NCI-H2081 treated with DMSO at 0.1 percent for 48 hours (cell line): ENCODE measurements at places on chromosomes 16 and 17.
A peak's percentile ranks its signal among the peaks of the same experiment; 100 is the strongest.

- no peak for DNase-seq
These were observed 485.8 kb downstream of the SLC39A11 start for GRCh38 chr17:72606656-72607055.

DNA sequence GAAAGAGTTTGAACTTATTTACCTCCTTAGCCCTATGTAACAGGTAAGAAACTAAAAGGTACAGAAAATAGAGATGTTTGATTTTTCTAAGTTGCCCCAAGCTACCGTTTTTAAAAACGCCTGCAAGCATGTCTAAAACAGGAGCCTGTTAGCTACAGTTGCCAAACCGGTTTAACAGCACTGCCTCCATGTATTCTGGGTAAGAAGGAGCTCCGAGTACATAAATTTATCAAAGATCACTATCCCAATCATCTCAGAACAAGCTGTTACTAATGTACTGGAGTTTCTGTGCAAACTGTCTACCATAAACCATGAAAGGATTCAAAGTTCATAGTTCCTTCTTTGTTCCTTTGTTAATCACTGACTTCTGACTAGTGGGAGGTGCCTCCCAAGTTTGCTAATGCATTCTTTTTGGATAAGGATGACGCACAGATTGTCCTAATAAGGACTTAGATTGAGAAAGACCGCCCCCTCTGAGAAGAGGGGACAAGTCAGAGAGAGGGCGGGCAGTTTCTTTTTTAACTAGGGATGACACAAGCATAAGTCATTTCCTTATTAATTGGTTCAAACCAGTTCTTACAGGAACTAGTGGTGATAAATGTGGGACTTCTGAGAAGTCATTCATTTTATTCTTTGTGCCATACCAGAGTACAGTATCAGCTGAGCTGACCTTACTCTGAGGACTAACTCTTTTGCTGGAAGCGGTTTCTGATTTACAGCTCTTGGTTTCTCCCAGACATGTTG, 55.3 kb downstream of the TUBD1 start:
- DNase-seq: peak; percentile 97

- no peak for DNase-seq
These were observed 951 bp downstream of the RPL19 start for GRCh38 chr17:39200957-39201510.

DNA sequence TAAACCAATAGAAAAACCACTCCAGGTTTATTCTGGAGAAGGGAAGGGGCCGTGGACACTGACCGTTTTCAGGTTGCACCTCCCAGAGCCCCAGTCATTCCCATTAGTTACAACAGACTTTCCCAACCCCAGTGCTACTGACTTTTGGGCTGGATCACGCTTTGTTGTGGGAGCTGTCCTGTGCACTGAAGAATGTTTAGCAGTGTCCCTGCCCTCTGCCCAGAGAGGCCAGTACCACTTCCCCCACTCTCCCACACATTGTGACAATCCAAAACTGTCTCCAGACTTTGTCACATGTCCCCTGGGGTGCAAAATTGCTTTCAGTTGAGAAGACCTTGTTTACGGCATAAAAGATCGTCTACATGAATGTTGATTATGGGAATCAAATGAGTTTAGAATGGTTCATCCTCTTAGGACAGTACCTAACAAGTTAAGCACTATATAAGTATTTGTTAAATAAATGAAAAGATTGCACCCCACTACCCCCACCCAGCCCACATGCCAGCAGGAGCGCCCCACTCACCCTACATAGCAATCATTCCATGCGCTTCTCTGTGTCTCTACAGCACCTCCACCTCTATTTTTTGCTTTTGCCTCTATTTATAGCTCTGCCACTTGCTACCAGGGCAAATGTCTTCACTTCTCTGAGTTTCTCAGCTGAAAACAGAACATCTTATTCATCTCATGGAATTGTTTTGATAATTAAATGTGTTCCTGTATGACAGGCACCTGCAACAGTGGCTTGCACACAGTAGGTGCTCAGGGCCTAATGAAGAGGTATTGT, 104.9 kb downstream of the AXIN2 start:
- DNase-seq: no peak

- DNase-seq: no peak
These were observed 177.0 kb downstream of the HAPSTR1 start for GRCh38 chr16:9268446-9268845.

GRCh38 chr16:89921702-89922476, 1.3 kb upstream of the TUBB3 start:
- DNase-seq: no peak

- no peak for DNase-seq
These were observed 6.0 kb downstream of the CAPN15 start for GRCh38 chr16:533391-534123.

- DNase-seq: no peak
These were observed 164.0 kb downstream of the PHKB start for GRCh38 chr16:47625115-47625567.

- no peak for DNase-seq
These were observed 127.2 kb downstream of the HS3ST3B1 start for GRCh38 chr17:14427900-14428647.

GRCh38 chr17:16488186-16488967, 3.6 kb downstream of the LRRC75A start:
- DNase-seq: no peak

DNA sequence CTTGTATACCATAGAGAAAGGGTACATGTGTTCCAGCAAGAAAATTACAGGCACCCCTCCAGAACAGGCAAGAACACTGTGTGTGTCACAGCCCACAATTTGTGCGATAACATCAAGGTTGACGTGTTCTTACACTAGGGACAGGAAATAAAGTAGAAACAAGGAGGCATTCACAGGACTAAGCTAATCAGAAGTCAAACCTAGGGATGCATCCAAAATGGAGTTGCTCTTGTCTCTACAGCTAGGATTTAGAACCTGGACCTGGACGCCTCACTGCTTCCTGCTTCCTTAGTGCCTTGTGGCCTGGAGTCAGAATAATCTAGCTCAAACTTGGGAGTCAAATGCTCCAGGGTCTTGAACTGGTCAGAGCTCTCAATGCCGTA, 41.3 kb downstream of the GINS3 start:
- DNase-seq: no peak

- no peak for DNase-seq
These were observed 6.7 kb upstream of the PHKG2 start for GRCh38 chr16:30741461-30741914.

DNA sequence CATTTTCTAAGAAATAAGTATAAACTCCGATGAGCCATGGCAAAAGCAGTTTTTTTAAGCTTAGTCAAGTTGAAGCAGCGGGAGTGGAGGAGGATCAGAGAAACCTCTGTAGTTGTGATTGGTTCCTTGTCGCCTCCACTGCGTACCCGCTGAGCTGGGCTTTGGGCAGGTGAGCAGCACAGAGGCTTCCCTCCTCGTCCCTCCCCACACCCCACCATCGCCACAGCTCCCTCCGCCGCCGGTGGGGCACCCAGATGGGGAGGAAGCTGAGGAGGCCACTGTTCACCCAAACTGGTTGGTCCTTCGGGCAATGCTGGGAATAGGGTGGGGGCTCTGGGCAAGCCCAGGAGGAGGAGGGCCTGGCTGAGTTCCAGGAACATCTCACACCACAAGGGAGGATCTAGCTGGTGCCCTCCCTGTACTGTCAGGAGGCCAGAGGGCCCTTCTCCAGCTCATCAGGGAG, 5.2 kb upstream of the MRPL38 start:
- DNase-seq: peak; percentile 92

- DNase-seq: no peak
These were observed 36.0 kb downstream of the CHD9 start for GRCh38 chr16:53090591-53091411.

GRCh38 chr16:10929853-10930754, 12.2 kb downstream of the DEXI start:
- DNase-seq: no peak

DNA sequence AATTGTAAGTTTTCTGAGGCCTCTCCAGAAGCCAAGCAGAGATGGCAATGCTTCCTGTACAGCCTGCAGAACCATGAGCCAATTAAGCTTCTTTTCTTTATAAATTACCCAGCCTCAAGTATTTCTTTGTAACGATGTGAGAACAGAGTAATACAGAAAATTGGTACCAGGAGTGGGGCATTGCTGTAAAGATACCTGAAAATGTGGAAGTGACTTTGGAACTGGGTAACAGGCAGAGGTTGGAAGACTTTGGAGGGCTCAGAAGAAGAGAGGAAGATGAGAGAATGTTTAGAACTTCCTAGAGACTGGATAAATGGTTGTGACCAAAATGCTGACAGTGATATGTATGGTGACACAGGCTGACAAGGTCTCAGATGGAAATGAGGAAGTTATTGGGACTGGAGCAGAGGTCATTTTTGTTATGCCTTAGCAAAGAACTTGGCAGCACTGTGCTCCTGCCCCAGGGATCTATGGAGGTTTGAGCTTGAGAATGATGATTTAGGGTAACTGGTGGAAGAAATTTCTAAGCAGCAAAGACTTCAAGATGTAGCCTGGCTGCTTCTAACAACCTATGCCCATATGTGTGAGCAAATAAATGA, 23.1 kb downstream of the PRDM7 start:
- no peak for DNase-seq

- DNase-seq: no peak
These were observed 230.9 kb downstream of the MRTFB start for GRCh38 chr16:14302031-14302398.

- no peak for DNase-seq
These were observed 5.3 kb downstream of the OSGIN1 start for GRCh38 chr16:83958137-83958845.

DNA sequence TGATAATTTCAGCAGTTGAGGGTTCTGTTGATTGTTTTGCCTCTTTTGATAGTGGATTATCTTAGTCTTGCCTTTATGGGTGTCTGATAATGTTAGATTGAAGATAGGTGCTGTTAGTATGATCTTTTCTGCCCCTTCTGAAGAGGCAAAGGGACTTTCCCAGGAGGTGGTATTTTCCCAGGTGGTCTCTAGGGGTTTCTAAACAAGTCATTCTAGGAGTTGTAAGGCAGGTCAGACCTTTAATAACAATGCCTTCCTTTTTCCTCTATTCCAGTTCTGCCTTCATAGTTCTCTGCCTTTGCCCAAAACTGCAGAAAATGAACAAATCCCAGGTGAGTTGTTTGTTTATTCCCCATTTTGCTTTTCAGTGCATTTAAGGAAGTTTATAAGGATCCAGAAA, 4.3 kb downstream of the ZFP1 start:
- no peak for DNase-seq

GRCh38 chr17:66383333-66383732, 80.9 kb downstream of the PRKCA start:
- DNase-seq: no peak

DNA sequence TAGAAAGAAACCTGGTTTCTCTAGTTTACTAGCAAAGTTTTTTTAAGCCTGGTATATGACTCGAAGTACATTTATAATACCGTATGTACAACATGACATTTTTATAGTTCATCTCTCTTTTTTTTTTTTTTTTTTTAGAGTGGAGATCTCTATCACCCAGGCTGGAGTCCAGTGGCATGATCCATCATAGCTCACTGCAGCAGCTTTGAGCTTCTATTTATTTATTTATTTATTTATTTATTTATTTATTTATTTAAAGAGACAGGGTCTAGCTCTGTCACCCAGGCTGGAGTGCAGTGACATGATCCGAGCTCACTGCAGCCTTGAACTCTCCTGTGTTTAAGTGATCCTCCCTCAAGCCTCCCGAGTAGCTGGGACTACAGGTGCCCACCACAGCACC, 25.9 kb upstream of the VPS4A start:
- DNase-seq: no peak

DNA sequence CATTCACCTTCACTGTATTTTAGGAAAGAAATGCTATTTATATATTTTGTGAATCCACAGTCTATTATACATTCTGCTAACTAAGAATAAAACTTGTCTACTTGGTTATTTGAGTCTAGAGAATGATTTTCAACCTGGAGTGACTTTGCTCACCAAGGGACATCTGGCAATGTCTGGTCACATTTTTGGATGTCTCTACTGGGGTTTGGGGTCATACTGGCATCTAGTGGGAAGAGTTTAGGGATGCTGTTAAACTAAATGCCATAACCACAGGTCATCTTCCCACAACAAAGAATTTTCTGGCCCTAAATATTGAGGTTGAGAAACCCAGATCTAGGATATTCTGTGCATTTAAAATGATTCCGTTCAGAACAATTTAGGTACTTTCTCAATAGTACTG, 26.0 kb downstream of the KCNJ16 start:
- no peak for DNase-seq

- no peak for DNase-seq
These were observed 111.7 kb upstream of the CCL2 start for GRCh38 chr17:34143430-34143829.

DNA sequence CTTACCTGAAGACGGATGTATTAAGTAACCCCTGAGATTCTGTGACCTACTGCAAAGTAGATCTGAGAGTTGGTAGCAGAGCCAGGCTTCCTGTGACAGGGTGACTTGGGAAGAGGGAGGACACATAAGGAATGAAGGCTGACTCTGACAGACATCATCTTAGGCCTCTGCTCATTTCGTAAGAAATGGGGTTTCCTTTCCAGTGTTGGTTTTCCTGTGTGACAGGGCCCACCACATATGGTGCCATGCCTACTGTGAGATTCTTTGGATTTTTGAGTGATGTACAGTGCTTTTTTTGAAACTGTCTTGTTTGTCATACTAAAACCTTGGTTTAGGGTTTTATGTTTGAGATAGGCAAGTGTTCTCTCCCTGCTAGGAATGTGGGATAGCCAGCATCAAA, 12.7 kb downstream of the LIG3 start:
- DNase-seq: no peak

GRCh38 chr17:39867880-39868553, at the start of gene ZPBP2:
ZPBP2 (plus strand) TSS chr17:39868202; CDS start chr17:39868355, 153 bp downstream.
- DNase-seq: no peak

GRCh38 chr17:8338753-8339140, 893 bp upstream of the ODF4 start:
- DNase-seq: no peak

DNA sequence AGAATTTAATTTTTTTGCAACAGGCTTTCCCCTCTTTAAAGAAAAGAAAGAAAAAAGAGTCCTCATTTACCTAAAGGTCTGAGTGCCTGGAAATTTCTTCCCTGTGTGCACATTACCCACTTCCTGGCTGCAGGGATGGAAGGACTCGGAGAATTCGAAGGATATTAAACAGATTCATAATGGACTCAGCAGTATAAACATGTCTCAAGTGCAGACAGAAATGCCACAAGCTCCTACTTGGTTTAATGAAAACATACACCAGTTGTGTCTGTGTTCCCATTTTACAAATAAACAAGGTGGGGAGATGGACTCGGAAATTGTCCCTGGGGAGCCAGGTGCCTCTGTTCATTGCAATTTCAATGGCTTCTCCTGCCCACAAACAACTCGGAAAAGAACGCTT, 47.2 kb downstream of the MEOX1 start:
- no peak for DNase-seq

GRCh38 chr16:80063713-80064069, 463.2 kb upstream of the MAF start:
- no peak for DNase-seq

- DNase-seq: no peak
These were observed 2.2 kb upstream of the TRAF4 start for GRCh38 chr17:28741358-28742349.

GRCh38 chr16:54177052-54177861, 109.3 kb downstream of the IRX3 start:
- DNase-seq: no peak
